Ascending aorta (tissue), 2 donors: ENCODE measurements at places on chromosomes 3 and 15.

GRCh38 chr3:116256843-116257485 lies 188.3 kb downstream of the LSAMP start:
- no peak overlapping the region for H3K4me3 ChIP-seq
- no peaks in the 10 kb centered on the region for H3K4me1 ChIP-seq
- DNase-seq: no peak
- H3K36me3 ChIP-seq: no peaks in the 10 kb centered on the region
- no peaks in the 10 kb centered on the region for H3K27me3 ChIP-seq

- no peak overlapping the region for H3K4me3 ChIP-seq
- H3K4me1 ChIP-seq: no peaks in the 10 kb centered on the region
- no peaks in the 10 kb centered on the region for H3K36me3 ChIP-seq
- no peak for DNase-seq
These were observed 60.5 kb downstream of the MEGF11 start for GRCh38 chr15:66193066-66193465.

DNA sequence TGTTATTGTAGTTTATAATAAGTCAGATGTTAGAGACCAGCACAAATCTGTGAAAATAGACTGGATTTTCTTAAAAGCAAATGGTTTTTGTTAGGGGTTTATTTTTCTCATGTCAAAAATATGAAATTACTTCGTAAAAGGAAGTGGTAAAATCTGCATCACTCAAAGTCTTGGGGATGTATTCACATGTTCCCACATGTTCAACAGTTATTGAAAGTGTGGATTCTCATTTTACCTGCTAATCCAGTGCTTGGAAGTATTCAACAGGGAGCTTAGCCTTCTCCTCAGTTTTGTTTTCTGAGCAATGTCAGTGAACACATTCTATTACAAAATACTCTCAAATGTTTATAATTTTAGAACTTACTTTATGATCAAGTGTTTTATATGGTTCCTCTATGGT lies 352.0 kb downstream of the SOX2 start:
- no peak overlapping the region for H3K27ac ChIP-seq
- no peak for DNase-seq
- H3K4me1 ChIP-seq: no peaks in the 10 kb centered on the region
- no peaks in the 10 kb centered on the region for H3K36me3 ChIP-seq
- no peaks in the 10 kb centered on the region for H3K27me3 ChIP-seq

DNA sequence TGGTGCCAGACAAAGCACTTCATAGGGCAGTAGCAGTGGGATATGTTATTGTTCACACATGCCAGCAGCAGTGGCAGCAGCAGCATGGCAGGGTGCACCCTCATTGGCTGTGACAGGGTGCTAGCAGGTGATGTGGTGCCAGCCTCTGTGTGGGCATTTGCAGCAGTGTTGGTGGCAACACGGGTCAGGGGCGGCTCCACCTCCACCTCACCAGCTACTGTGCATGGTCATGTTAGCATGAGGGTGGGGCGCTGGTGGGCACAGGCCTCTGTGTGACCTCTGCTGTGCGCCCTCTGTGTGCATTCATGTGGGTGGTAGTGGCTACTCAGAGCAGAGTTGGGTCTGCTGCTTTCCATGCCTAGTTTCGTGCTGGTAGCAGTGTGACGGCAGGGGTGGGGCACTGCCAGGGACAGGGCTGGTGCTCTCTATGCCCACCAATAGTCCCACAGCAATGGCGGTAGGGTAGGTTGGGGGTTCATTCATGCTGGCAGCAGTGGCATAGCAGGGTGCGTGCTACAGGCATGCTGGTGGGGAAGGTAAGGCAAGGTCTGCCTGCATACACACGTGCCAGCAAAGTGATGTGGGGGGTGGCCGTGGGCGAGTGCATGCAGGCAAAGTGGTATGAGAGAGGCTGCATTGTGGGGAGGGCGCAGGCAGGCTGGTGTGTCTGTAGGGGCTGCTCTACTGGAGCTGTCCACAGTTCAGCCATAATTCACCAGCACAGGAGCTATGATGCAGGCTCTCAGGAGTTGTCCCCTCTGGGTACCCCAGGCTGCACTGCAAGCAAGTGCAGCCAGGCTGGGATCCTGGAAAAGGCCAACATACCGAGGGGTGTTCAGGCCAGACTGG lies 402.7 kb downstream of the GRM7 start:
- no peak for DNase-seq
- no peak overlapping the region for H3K4me3 ChIP-seq
- H3K4me1 ChIP-seq: no peaks in the 10 kb centered on the region
- H3K36me3 ChIP-seq: no peaks in the 10 kb centered on the region
